Suppressor macrophage treated with lipopolysaccharide for 4 hours (primary cell): ENCODE measurements at places on chromosomes 5 and 9.
A peak's percentile ranks its signal among the peaks of the same experiment; 100 is the strongest.

GRCh38 chr5:103114440-103114839, 5.5 kb downstream of the GIN1 start:
- no peak for DNase-seq

- no peak for DNase-seq
Measured at GRCh38 chr5:16857635-16858034, 78.5 kb downstream of the MYO10 start.

GRCh38 chr9:7802666-7803065, 3.1 kb upstream of the DMAC1 start:
- DNase-seq = peak; percentile 26

- DNase-seq = no peak
Measured at GRCh38 chr5:124071039-124071438, 559.1 kb downstream of the CSNK1G3 start.

DNA sequence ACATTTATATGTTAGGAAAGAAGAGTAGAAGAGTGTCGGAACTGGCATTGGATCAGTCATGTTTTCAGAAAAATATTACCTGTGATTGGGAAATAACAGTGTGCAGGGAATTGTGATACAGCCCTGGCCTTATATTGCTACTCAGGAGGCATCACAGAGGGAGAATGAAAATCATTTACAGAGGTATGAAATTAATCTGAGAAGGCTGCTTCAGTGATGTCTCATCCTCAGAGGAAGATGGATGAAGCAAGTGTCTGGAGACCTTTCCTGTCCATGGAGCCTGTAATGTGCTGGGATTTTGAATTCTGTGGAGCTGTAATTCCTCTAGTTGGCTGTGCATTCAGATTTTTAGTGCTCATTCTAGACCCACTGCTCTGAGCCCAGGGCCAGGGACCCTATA, 3.8 kb downstream of the ACTBL2 start:
- no peak for DNase-seq

GRCh38 chr9:22808876-22809275, 362.3 kb downstream of the DMRTA1 start:
- DNase-seq = no peak

GRCh38 chr5:37774912-37775483, 64.8 kb downstream of the GDNF start:
- DNase-seq = peak; percentile 61

DNA sequence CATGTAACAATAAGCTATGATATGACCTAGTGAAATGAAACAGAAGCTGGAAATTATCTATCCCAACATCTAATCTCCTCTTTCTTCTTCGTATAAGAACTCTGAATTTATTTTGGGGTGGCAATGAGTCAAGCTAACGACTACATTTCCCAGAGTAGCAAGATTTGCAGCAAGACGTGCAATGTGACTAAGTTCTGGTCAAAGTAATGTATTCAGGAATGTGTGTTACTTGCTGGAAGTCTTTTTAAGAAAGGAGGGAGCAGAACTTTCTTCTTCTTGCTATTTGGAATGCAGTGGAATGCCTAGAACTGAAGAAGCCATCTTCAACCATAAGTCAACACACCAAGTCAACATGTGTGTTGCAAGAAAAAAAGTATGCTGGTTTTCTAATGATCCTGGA, 406.6 kb upstream of the MEF2C start:
- no peak for DNase-seq

GRCh38 chr5:172644711-172645110, 3.6 kb downstream of the NEURL1B start:
- no peak for DNase-seq

- DNase-seq = no peak
Measured at GRCh38 chr5:148951612-148952011, 111.2 kb downstream of the SH3TC2 start.

- no peak for DNase-seq
Measured at GRCh38 chr5:169745441-169746146, 108.5 kb downstream of the DOCK2 start.

- peak; percentile 53 for DNase-seq
Measured at GRCh38 chr9:123687246-123687751, 242.6 kb downstream of the DENND1A start.

- no peak for DNase-seq
Measured at GRCh38 chr9:128099231-128099931, 28.1 kb downstream of the PTGES2 start.

DNA sequence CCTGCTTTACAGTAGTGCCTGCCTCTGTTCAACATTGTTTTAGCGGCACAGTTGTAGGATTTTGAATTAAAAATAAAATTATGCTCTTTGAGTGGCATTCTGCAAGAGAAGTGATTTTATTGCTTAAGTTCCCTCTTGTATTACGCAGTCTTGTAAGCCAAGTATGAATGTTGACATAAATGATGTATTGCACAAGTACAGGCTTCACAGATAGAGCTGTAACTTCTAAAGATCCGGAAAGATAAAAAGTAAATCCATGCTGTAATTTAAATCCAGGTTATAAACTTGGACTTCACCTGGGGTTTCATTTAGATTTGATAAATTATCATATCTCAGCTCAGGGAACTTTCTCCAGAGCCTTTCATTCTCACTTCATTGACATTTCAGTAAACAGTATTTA, 1114.7 kb downstream of the PTPRD start:
- DNase-seq = no peak

GRCh38 chr5:135667673-135668072, 88.9 kb upstream of the CXCL14 start:
- no peak for DNase-seq

DNA sequence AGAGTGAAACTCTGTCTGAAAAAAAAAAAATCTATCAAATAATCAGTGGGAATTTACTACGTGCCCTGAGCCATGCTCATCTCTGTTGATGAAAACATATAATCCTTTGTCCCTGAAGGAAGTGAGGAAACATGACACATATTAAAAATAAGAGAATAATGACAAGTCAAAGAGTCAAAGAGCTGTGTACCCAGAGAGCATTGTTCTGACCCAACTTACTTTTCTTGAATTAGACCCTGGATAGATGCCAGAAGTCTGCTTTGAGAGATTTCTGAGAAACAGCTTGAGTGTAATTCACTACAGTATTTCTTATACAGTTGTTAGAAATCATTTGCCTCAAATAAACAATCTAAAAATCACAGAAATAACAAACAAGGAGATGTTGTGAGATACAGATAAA, 490.0 kb upstream of the PIK3R1 start:
- DNase-seq = no peak

DNA sequence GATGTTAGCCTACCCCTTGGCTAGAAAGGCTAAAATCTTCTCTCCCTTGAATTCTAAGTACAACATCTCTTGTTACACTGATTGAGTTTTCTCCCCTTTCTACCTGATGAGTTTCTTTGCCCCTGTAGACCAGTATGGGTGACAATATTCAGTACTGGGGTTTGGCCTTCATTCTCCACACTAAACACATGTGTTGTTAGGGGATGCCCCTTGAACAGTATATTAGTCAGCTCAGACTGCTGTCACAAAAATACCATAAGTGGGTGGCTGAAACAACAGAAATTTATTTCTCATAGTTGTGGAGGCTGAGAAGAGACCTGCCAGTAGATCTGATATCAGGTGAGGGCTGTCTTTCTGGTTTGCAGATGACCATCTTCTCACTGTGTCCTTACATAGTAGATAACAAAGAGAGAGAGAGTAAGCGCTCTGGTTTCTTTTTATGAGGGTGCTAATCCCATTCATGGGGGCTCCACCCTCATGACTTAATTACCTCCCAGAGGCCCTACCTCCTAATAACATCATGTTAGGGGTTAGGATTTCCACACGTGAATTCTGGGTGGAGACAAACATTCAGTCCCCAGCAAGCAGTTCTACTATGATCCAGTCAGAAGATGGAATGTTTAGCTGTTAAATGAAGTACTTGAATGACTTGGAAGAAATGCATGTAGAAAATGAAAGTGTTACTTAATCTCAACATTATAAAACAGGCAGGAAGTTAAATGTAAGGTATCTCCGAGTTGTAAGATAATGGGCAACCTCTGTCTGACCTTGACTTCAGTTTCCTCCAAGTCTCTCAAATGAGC, 17.5 kb downstream of the VLDLR start:
- no peak for DNase-seq

DNA sequence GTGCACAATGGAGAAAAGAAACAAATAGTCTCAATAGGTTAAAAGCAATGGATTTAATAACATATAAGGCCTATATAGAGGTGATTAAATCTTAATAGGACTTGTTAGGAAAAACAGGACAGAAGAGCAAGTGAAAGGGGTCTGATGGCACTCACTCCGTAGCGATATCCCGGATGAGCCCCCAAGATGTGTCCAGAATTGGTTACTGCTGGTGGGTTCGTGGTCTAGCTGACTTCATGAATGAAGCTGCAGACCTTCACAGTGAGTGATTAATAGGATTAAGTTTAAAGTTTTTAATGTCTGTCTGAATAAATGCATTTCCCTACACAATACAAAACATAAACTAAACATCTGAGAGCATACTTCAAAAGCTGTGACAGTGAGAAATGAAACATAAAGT, 110.4 kb upstream of the FAM174A start:
- DNase-seq = no peak

- no peak for DNase-seq
Measured at GRCh38 chr5:173981185-173981761, 7.7 kb upstream of the C5orf47 start.

GRCh38 chr5:29114331-29114768, 2076.0 kb upstream of the CDH9 start:
- DNase-seq = no peak

DNA sequence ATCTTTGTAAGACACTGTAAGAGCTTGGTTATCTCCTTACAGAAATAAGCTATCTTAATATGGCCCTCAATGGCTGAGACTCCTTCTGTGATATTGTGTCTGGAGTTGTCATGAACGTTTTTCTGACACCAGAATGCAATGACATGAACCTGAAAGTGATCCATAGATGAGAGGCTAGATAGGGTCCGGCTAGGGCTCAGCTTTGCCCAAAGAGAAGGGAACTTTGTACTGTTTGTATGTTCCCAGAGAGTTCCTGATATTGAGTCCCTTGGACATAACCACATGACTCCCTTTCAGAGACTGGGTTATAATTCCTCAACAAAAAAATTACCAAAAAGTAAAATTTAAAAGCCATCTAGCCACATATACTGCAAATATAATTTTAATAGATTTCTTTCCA, 575.8 kb upstream of the CLINT1 start:
- DNase-seq = no peak

DNA sequence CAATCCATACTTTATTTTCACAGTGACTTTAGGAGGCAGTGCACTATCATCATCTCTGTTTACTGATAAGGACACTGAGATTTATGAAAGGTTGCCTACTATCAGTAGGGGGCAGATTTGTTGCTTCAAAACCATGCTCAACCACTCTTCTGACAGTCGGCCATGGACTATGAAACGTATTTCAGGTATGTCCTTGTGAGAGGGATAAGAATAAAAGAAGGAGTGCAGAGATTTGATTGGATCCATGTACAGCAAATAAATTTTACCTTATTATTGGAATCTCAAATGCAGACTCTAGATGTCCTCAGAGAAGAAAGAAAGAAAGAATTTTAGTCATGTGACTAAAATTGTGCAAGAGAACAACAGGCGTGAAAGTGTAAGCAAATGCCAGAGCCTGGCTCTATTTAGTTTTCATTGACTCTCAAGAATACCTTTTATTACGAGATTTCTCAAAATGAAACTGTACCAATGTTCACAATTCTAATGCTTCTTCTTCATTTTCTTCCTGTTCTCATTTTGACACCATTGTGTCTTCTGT, 296.6 kb upstream of the RASA1 start:
- DNase-seq = peak; percentile 63

DNA sequence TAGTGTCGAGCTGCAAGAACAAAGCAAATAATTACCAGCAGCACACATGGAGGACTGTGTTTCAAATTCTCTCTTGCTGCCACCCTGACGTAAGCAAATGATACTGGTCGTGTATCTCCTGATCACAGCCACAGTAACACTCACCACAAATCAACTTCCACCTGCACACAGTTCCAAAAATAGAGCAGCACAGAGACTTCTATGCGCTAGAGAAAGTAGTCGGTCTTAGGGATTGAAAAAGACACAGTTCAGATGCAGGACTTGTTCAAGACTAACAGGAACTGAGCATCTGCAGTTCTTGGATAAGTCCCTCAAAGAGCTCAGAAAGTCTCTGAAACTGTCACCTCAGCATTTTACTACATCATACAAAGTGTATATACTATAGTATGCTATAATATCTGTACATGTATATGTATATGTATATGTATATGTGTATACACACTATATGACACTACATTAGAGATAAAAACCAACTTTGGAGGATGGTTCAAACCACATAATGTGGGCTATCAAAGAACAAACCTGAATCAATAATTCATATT, 279.0 kb downstream of the GLIS3 start:
- DNase-seq = no peak

GRCh38 chr5:32852535-32852934, 141.4 kb downstream of the NPR3 start:
- peak; percentile 21 for DNase-seq

- no peak for DNase-seq
Measured at GRCh38 chr5:10073441-10074104, 176.1 kb downstream of the ATPSCKMT start.

DNA sequence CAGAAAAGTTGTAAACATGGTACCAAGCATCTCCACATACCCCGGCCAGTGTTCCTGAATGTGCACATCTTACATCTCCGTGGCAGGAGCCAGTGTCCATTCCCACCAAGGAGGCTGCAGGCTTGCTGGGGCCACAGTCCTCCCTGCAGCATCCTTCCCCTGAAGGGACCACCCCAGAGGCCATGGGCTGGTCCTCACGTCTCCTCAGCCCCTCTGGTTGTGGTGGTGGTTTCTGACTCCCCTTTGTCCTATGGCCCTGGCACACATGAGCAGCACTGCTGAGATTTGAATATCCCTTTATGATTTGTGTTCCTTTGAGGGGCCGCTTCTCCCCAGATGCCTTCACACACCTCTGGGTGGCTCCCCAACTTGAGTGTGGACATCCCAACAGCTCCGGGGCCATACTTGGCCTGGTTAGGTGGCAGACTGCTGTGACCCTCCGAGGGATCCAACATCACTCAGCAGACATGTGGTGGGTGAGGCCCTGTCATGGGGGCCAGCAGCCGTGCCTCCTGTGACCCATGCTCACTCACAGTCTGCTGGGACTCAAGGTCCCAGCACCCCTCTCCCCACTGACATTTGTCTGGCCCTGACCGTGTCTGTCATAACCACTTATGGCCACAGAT, 14.3 kb downstream of the PHF2 start:
- DNase-seq = no peak

- no peak for DNase-seq
Measured at GRCh38 chr9:6761306-6761705, 3.5 kb downstream of the KDM4C start.

- DNase-seq = no peak
Measured at GRCh38 chr9:128389395-128390149, 18.4 kb downstream of the URM1 start.

- no peak for DNase-seq
Measured at GRCh38 chr5:72121780-72122445, 14.6 kb downstream of the MAP1B start.

GRCh38 chr5:81300921-81301270, 491 bp upstream of the ZCCHC9 start:
- peak; percentile 31 for DNase-seq

GRCh38 chr9:127976498-127976897, 4.3 kb downstream of the EEIG1 start:
- DNase-seq = no peak
